T-helper 17 cell (primary cell): ENCODE measurements at places on chromosomes 5 and 9. TPM values are rescaled to one million over a fixed set of nuclear protein-coding genes. Genes with fewer than 3 reads are reported as not detected.

DNA sequence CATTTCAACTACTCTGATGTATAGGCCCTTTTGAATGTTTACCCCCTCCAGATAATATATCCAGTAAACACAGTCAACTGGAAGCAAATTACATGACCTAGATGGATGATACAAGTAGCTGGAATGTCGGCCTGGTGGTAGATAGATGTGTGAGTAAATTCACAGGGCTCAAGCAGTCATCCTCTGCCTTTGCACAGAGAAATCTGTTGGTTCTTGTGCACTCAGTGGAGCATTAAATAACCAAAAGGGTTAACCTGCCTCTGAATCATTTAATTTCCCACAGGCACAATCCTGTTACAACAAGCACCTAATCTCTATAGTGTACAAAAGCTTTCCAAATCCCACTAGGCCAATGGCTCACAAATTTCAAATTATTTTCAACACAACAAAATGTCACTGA lies 668.3 kb downstream of the DNAH5 start:
- no peak for DNase-seq

DNA sequence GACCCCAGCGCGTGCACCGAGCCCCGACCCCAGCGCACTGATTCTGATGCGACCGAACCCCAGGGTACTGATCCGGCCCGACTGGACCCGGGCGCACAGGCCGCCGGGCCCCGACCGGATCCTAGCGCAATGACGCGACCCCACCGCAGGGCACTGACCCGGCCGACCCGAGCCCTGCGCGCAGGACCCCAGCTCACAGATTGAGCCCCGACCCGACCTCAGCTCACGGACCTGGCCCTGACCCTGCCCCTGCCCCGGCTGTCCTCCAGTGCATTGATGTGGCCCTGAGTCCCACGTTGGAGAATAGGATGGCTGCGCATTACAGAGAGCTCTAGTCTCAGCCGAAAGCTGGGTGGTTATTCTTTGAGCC lies 438 bp downstream of the TRIP13 start:
- DNase-seq, result no peak

DNA sequence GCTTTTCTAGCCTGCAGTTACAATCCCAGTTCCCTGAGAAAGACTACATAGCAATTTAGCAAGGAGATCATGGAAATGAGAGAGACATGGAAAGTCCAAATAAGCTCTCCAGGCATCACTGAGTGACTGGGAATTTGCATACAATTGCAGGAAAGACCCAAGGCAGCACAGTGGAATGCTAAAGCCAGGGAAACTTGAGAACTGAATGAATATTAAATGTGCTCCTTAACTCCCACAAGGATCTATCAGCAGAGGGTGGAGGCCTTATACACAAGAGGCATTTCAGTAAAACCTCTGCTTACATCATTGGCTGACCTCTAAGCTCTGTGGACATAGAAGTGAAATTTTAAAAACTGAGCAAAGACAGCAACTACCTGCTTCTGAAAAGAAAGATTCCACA lies 355.6 kb upstream of the DAB2 start:
- DNase-seq, result no peak

Gene SHISAL2B
- not detected for total RNA-seq

- DNase-seq, result no peak
Measured at GRCh38 chr5:102767862-102768261, 12.8 kb downstream of the PAM start.

Gene CNOT8
- 111 TPM for total RNA-seq

Gene ZNF782
- 7.1 TPM for total RNA-seq

DNA sequence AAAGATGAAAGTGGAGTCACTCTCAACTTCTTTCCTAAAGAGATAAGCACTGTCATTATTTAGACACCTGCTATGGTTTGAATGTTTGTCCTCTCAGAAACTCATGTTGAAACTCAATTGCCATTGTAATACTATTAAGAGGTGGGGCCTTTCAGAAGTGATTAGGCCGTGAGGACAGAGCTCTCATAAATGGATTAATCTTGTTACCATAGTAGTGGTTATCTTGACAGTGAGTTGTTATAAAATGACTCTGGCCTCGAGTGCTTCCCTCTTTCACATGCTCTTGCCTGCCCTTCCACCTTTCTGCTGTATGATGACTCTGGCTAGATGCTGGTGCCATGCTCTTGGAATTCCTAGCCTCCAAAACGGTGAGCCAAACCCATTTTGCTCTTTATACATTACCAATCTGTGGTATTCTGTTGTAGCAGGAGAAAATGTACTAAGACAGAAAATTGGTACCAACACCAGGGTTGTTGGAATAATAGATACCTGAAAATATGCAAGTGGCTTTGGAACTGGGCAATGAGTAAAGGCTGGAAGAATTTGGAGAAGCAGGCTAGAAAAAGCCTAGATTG lies 38.0 kb downstream of the GDA start:
- no peak for DNase-seq

DNA sequence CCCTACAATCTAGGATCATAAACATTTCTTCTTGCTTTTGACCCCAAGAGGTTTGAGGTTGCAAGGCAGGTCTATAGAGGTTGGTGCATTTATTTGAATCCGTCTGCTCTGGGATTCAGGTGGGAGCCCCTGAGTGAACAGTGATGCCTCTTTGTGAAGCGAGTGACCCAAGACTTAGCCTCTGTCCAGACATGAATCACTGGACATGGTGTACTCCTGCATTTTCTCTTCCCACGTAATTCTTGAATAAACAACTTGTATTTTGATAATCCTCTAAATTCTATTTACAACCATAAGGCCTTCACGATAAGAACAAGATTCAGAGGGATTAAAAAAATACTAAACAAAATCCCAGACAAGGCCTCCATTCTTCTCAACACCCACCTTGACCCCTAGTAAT lies 67.5 kb upstream of the PLPP6 start:
- no peak for DNase-seq

DNA sequence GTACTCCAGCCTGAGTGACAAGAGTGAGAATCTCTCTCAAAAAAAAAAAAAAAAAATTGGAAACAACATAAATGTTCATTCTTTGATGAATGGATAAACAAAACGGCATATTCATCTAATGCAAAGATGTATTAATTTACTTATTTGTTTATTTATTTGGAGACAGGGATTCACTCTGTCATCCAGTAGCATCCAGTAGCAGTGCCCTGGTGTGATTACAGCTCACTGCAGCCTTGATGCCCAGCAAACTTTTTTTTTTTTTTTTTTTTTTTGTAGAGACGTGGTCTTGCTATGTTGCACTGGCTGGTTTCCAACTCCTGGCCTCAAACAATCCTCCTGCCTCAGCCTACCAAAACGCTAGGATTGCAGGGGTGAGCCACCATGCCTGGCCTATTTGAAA lies 24.4 kb downstream of the OR2V2 start:
- DNase-seq, result no peak
